ENCODE measurements at places on chromosomes 11 and 22. TPM values are rescaled to one million over a fixed set of nuclear protein-coding genes. Genes with fewer than 3 reads are reported as not detected.

Gene CTTN
- polyA plus RNA-seq: 144 TPM

Gene ACR
- 0.48 TPM for polyA plus RNA-seq

Gene CECR2
- polyA plus RNA-seq: 11.9 TPM

Gene MUC2
- polyA plus RNA-seq: 0.01 TPM

Gene OR8A1
- polyA plus RNA-seq: not detected

Gene RAC2
- polyA plus RNA-seq: 9.1 TPM

Gene APOC3
- 3.7 TPM for polyA plus RNA-seq

DNA sequence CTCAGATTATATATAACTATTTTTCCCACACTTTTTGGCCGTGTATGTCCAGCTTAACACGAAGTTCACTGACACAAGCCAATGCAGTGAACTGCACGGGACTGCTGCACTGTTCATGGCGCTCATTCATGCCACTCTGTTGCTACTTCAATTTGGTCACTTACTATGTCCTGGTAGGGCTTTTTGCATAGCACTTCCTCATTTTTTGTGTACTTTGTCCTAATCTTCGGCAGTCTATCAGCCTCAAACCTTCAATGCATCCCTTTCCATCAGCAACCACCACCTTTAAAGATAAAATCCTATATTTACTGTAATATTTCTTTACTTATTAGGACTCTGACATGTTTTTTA lies 18.7 kb upstream of the ARHGAP32 start:
- no peak for DNase-seq

- no peak for DNase-seq
These were observed 41.6 kb upstream of the GLYAT start for GRCh38 chr11:58773337-58773736.

DNA sequence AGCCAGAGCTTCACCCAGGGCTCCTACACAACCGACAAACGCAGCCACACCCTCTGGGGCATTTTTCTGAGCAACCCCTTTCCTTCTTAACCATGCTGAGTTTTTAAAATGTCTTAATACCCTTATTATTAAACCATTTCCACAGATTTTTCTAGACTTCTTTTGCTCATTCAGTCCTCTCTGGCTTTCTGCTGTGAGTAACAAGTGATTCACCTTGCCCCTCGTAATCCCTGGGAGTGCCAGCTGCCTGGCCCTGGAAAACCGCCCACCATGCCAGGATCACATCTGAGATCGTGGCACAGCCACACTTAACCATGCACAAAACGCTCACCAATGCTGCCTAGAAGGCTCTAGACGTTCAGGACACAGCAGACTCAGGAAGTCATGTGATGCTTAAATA lies 25.4 kb downstream of the YPEL1 start:
- DNase-seq: no peak

DNA sequence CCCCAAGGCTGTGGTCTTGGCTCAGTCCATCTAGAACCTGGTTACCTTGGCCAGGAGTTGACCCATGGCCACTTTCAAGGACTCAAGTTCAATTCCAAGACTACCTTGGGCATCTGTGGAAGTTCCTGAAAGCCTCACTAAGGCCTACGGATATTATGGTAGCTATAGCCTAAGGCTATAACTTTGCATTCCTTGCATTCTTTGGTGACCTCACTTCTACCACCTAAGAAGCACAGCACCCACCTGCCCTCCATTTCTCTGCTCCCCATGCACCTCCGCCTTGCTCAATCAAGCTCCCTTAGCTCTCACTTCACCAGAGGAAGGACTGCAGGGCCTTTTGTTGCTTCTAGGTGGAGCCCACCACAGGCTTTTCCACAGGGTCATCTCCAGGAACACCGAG lies 50.3 kb upstream of the GALNT18 start:
- no peak for DNase-seq

GRCh38 chr11:118484405-118484804 lies 42.9 kb upstream of the TTC36 start:
- no peak for DNase-seq

DNA sequence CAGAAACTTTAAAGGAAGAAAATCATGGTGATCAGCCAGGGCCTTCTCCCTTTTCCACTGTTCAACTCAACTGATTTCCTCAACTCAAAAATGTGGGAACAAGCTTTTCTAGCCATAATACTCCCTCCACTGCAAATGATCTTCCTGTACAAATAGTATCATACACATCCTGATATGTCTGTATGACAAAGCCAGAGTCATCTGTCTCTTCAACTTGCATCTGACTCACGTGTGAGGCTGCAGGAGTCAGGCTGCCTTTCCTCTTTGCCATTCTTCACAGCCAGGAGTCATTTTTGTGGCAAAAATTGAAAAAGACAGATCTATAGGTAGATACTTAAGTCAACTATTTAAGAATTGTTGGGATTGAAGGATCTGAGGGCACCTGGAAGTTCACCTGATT lies 13.3 kb downstream of the PATZ1 start:
- DNase-seq: no peak

DNA sequence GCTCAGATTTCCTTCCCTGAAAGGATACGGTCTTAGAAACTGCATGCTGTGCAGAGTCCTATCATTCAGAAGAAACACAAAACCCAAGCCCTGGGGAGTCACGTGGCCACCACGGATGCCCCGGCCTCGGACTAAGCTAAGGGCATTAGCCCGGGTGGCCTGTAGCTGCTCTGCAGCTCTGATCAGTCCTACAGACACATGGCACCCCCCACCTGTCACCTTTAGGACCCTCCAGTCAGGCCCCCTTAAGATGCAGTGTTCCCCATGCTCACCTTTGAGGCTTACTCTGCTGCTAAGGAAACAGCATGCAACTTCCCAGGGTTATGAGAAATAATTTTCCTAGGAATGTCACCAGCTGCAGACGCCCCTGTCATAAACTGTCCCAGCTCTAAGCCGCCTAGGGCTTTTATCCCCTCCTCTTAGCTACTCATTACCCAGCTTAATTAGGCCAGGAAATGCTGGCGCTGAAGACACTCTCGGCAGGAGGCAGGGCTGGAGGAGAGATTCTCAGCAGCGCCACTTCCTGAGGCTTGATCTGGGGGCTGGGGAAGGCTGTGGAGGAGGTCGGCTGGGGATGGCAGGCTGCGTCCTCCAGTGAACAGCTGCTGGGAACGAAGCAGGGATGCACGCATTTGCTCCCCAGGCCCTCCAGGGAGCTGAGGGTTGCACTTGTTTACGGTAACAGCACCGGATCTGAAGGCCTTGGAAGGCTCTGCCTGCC lies 47.2 kb upstream of the ADA2 start:
- no peak for DNase-seq

GRCh38 chr22:36409911-36410756 lies 22.4 kb upstream of the MYH9 start:
- peak; percentile 87 for DNase-seq

GRCh38 chr11:66818231-66818955 lies 24.8 kb upstream of the RCE1 start:
- DNase-seq: no peak

DNA sequence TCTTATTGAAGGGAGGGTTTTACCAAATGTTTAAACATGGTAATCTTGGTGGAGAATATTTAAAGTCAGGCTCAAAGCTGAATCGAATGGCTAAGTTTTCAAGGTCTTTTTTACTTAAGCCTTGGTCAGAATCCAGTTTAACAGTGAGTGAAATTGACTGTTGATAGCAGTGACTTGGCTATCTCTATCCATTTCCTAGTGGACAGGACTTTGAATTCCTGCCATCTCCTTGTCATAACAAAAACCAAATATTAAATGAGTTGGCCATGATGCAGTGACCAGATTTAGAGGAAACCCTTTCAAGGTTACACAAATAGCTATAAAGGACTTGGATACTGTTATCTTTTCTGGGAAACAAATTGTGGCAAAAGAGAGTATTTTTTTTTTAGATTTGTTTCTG lies 92.0 kb downstream of the JRKL start:
- no peak for DNase-seq

GRCh38 chr11:15710580-15711275 lies 596.0 kb downstream of the INSC start:
- no peak for DNase-seq

DNA sequence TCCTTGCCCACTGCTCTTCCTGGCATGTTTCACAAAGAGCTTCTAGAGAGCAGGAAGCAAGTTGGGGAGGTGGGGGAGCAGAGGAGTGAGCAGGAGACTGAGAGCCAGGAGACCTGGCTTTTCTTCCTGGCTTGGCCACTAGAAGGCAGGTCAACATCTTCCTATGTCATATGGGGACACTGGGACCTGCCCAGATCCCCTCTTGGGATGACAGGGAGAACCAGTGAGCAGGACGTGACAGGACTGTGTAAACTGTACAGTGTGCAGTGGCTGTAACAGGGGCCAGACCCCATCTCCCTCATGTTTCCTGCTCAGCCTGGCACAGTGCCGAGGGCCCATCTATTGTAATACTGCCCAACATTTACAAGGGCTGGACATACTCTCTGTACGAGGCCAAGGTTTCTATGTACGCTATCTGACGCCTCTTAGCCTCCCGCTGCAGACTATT lies 29.4 kb downstream of the GDPD5 start:
- DNase-seq: no peak

DNA sequence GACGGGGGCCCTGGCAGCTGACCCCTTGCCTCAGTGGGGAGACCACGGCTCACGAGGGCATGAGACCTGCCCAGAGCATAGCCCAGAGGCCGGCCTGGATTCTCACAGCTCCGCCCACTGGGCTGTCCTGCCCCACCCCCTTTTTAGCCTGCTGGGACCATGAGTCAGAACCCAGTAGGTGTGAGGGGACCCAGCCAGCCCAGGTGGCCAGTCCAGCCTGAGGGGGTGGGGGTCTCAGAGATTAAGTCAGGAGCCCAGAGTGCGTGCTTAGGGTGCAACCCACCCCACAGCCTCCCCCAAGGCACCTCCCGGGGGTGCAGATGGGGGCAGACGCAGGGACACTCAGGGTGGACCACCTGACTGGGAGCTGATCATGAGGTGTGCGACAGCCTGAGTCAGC lies 40.1 kb upstream of the PPARA start:
- no peak for DNase-seq

DNA sequence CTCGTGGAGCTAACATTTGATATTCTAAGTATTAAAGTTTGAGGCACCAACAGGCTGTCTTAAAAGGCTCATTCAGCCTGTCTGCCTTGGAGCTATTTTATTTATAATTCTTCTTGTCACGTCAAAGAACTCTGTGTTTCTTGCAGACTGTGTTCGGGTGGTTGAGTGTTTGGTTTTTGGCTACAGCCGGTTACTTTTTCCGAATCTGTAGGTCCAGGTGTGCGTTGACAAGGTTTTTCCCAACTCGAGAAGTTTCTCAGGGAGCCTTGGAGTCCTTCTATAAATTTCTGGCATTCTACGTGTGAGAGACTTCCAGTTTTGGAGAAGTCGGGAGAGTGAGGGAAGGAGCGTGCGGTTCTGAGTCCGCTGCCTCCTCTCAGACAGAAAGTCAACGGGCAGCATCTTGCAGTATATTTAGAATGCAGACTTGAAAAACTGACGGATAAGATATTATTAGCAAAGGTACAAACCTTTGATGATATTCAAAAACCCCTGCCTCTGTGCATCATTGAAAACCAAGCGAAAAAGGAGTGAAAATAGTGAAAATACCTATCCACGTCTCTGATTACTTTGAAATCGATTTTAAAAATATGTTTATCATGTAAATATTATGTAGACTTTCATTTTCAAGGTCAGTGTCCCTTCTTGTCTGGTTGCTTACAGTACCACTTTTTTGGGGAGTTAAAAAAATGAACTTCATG lies 85.2 kb upstream of the PPARA start:
- DNase-seq: no peak

DNA sequence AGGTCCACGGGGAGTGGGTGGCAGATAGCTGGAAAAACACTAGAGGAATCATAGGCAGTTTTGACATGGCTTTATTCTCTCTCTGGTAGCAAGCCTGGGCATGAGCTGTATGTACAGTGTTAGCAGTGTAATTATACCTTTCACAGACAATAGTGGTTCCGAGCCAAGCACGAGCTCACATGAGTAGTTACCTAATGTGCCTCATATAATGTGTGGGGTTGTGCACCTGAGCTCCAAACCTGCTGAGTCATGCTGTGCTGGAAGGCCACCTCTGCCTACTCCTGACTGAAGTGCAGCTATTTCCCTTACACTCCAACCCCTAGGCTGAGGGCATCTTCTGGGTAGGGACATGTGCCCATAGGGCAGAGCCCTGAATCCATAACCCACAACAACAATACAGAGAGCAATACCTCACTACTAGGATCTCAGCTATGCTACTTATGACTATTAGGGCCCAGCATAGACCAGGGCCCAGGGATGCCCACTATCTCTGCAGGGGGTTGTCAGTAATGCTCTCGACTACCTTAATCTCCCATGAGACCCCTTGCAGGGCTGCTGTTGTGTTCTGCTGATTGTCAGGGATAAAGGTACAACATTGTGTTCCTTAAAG lies 432.1 kb downstream of the DYNC2H1 start:
- DNase-seq: no peak

All from right renal pelvis (tissue), 4 donors.